IPS DF 6.9 (cell line): ENCODE measurements at places on chromosomes 6 and 20.

- DNase-seq = no peak
Measured at GRCh38 chr20:35710884-35711587, 11.8 kb downstream of the ROMO1 start.

DNA sequence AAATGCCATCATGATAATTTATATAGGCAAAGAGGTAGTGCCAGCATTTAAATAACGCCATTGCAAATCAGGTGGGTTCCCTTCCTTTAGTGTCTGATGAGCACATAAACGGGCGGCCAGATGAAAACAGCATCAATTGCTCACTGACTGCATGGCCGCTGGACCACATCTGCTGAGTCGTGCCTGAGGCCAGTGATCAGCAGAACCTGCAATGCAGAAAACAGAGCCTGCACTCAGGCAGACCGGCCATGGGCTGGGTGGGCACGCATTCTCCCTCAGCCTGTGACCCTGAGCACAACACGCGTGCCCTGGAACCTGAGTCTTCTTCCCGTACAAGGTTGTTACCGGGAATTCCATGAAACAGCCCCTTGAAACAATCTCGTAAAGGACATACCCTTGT, 144.0 kb upstream of the THBS2 start:
- no peak for DNase-seq

GRCh38 chr20:43893930-43894329, 20.7 kb upstream of the TOX2 start:
- no peak for DNase-seq

DNA sequence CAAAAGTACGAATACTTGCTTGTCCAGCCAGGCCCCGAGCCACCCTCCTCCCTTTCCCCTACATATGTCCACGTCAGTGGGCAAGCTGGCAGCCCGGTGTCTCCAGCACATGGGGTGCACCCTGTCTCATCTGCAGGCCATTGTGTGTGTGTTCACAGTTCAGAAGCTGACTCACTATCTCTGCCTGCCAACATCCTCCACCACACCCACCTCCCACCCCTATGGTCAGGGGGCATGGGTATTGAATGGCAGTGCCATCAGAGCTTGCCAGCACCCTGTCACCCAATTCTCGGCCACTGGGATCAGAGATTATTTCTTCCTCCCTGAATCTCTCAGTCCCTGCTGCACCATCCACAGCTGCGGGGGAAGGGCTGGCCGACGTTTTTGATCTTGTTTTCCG, 195.7 kb downstream of the FARS2 start:
- DNase-seq = no peak

DNA sequence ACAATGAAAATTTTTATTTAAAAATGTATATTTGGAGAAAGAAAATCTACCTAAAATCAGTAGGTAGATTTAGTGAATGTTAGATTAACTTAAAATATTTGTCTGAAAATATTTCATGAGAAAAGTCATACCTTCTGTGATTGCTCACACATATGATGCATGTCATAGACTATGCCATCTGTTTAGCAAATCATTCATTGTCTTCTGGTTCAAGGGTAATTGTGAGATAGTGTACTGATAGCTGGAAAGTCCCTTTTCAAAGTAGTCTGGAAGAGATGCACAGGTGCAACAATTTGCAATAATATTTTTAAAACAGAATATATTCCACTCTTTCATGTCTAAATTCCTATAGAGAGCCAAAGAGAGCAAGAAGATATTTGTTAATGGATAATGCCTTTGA, 21.0 kb upstream of the RNF217 start:
- no peak for DNase-seq

GRCh38 chr6:25387911-25388310, 108.7 kb downstream of the CARMIL1 start:
- no peak for DNase-seq

- no peak for DNase-seq
Measured at GRCh38 chr6:158729906-158730540, 80.2 kb downstream of the SYTL3 start.

DNA sequence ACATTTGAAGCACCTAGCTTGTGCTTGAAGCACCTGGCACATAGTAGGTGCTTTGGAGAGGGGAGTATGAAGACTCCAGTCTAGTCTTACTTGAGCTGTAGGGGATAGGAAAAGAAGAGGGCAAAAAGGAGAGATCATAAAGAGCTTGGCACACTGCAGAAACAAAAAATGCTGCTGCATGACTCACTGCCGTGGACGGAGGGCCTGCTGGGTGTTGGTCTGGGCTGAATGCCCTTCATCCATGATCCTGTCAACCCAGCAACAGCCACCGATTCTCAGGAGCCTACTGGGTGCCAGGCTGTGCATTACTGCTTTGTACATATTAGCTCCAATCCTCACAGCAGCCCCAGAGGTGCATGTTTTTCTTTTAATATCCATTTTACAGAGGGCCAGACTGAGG, 6.0 kb downstream of the PDYN start:
- no peak for DNase-seq

DNA sequence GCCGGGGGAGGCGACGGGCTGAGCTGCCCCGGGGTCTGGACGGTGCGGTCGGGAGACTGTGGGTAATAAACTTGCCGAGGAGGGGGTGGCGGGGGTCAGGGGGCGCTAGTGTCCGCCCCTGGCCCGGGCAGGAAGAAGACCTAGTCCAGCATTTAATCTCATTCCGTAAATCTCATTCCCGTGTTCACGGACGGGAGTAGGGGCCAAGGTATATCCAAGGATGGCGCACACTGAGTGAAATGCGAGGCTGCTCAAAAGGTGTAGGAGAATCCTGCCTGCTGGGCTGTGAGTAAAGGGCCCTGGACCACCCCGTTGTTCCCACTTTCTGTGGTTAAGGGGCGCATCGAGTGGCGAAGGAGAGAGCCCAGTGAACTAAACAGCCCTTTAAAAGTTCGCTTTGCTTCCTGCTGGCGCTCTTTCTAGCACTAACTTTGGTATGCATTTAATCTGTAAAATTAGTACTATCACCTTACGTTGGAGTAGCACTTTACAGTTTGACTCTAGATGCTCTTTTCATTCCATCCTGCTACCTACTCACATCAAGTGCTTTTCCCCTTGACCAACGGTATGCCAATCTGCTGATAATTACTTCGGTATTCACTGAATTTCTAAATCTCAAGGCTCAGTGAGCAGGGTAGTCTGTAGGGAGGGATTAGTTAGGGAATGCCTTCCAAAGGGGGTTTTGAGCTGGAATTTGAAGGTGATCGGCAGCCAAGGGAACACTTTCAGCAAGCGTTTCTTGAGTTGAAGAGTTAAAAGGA, 730 bp downstream of the PARD6B start:
- DNase-seq = no peak

DNA sequence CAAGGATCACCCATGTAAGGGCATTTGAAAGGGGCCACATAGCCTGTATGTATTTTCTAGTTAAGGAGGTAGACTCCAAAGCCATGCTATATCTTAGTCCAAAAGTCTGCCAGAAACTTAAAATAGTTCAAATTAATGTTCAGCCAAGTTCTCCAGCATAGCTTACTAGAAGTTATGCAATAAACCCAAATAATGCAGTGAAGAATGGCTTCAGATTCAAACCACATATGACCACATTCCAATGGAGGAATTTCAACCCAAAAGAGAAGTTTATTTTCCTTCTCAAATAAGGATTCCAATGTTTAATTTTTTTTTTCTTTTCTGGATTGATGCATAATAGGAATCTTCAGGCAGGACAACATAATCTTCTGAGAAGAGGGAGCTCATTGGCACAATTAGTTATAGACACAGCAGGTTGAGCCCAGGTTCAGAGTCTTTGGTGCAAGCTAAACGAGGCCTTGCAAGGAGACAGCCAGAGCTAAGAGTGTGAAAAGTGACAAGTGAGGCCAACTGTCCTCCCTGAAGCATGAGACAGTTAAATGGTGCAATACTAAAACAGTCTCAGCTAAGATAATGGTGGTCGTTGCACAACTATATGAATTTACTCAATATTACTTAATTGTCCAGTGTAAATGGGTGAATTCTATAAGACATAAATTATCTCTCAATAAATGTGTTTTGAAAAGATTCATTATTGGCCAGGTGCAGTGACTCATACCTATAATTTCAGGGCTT, 598.8 kb upstream of the CDH4 start:
- DNase-seq = no peak

GRCh38 chr6:811831-812230, 118.9 kb upstream of the EXOC2 start:
- DNase-seq = no peak

GRCh38 chr6:119195848-119196247, 117.4 kb upstream of the FAM184A start:
- no peak for DNase-seq

DNA sequence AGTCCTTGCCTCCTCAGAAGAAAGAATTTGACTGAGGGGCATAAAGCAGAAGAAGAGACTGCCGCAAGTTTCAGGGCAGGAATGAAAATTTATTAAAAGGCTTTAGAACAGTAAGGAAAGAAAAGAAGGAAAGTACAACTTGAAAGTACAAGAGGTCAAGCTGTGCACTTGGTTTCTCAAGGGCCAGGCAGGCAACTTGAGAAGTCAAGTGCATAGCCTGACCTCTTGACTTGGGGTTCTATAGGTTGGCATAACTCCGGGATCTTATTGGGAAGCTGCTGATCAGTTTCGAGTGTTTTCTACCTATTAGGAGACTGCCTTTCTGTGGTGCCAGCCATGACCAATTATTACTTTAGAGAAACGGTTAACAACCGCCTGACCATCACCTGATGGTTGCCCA, 237.0 kb upstream of the RGS17 start:
- no peak for DNase-seq

GRCh38 chr20:51216850-51217249, 193.9 kb upstream of the KCNG1 start:
- no peak for DNase-seq
